Ecto neural progenitor cell (in vitro differentiated cells): ENCODE measurements at places on chromosomes 3 and 15.

DNA sequence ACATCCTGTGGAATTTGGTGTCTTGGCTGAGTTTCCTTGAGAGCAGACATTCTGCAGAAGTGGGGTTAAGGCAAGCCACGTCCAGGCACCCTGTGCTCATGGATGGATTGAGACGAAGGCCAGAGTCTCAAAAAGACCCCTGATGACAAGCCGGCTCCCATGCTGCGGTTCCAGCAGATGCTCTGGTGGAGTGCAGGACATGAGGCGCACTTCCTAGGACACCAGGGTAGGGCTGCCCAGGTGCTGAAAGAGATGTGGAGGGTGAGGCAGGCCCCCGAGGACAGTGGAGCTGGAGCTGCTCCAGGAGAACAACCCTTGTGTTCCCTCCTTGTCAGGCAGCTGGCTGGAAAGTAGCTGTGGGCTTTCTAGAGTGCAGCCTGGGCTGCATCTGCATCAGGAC is 81.0 kb downstream of the ASB7 start:
- DNase-seq = no peak

DNA sequence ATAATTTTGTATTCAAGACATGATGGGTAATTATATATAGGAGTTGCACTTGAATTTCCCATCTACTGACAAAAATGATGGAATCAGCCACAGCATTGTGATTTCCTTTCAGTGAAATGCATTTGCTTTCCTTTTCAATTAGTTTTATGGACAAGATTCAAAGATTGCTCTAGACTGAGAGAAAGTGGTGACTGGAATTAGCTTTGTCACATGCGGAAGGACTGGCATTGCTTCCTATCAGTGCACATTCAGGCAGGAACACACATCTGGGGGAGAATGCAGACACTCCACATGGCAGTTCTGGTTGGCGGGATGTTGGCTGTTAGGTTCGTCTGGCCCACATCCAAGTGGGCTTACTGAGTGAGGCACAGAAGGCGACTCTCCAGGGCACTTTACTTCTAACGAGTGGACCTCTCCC is 399.3 kb upstream of the RGMA start:
- no peak for DNase-seq

DNA sequence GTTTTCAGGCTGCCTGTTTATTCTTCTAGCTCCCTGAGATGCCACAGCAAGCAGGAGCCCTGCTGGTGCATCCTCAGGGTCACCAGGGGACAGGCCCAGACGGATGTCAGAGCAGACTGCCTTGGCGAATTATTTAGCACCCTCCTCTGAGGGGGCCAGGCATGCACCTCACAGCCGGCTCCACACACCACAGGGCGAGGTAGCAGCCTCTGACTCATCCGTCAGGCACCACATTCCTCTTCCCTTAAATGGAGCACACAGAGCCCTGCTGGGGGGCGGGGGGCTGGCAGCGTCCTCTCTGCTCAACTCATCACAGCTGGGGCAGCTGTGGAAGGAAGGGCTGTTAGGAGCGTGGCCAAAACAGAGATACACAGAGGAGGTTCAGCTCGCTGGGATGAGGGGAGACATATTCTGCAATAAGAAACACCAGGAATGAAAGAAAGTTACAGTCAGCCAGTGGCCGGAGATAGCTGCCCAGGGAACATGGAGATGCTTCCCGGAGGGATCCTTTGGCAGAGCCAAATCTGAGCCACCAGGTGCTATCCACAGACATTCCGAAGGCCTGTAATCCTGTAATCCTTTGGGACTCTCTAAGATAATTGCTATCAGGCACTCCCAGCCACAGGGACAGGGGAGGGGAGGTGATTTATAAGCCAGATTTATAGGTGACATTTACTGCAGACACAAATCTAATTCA is 13.9 kb upstream of the PRICKLE2 start:
- DNase-seq = peak; percentile 72

DNA sequence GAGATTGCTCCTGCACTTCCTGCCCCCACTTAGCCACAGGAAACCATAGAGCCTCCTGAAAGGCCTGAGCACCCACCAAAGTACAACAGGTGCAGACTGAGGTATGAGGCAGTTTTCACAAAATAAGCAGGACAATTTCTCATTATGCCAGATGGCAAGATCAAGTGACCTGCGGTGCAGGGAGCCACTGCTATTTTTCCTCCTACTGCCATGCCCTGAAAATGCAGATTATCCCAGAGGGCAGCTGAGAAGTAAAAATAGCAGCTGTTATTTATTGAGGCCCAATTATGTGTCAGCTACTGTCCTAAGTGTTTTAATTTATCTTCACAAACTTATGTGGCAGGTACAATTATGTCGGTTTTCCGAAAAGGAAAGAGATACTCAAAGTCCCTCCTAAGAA is 209.5 kb upstream of the ST8SIA2 start:
- no peak for DNase-seq
